ENCODE measurements at places on chromosomes 3 and 15.

GRCh38 chr3:171193693-171194092 lies 167.2 kb upstream of the SLC2A2 start:
- DNase-seq, result no peak

GRCh38 chr15:57640930-57641682 lies 49.4 kb downstream of the MYZAP start:
- DNase-seq, result no peak

DNA sequence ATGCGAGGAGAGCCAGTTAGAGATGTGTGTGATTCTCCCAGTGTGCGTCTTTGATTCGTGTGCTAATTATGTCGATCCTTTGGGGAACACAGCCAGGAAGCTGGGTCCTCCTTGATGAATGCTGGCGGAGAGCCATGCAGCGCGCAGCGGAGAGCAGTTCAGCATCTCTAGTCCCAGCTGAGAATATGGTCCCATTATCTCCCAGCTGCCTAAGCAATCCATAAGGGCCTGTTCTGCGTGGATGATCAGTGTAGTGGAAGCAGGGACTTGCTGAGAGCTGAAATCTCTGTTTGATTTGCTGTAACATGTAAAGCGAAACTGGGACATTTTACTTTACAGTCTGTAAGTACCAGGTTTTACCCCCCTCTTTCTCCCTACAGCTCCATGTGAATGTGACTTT lies 412.7 kb downstream of the CNTN4 start:
- peak; percentile 52 for DNase-seq

GRCh38 chr3:123361071-123361470 lies 87.8 kb downstream of the ADCY5 start:
- no peak for DNase-seq

DNA sequence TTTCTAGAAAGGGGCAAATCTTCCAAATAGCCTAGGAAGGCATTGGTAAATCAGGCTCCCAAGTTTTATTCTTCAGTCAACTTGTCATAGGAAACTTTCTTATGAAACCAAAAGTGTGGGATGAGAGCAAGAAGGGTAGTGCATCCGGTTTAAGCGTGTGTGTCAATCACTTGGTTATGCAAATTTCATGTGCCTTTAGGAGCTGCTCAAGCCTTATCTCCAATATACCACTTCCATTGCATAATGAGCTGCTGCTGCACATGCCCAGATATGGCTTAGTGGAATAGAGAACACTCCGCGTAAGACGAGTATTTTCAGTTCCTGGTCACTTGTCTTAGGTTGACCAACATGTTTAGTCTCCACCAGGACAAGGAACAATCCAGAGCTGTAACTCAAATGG lies 242.1 kb downstream of the CBLB start:
- DNase-seq, result no peak

DNA sequence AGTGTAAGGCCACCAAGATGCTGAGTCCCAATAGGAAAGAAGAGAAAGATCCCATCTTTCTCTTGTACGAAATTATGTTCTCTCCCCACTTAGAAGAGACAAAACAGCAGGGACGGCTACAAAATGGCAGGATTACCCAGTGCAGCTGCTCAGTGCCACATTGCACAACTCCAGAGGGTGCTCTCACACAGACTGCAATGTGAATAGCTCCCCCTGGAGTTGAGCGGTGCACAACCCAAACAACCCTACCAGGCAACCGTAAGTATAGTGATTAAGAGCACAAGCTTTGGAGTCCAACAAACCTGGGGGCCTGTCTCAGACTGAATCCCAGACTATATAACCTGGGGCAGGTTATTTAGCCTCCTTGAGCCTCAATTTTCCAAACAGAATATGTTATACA lies 3.1 kb upstream of the BHLHE40 start:
- DNase-seq, result no peak

- no peak for DNase-seq
Measured at GRCh38 chr3:20323307-20323927, 137.4 kb upstream of the SGO1 start.

- DNase-seq, result no peak
Measured at GRCh38 chr15:66008940-66009562, 139.8 kb downstream of the RAB11A start.

DNA sequence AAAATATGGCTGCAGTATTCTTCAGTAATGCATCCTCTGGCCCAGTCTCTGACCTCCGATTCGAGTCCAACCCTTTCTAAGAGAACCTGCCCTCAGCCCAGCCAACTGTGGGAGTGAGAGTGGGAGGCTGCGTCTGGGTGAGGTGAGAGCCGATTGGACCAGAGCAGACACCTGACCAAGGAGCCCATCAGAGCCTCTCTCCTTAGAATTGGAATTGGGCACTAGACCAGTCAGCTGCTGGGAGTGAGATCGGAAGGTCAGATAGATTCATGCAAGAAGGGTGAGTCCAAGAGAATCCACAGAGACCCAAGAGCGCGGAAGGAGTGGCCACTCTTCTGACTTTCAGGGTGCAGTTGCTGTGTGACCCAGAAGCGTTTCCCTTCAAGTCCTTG lies 10.2 kb downstream of the RASL12 start:
- DNase-seq, result no peak

DNA sequence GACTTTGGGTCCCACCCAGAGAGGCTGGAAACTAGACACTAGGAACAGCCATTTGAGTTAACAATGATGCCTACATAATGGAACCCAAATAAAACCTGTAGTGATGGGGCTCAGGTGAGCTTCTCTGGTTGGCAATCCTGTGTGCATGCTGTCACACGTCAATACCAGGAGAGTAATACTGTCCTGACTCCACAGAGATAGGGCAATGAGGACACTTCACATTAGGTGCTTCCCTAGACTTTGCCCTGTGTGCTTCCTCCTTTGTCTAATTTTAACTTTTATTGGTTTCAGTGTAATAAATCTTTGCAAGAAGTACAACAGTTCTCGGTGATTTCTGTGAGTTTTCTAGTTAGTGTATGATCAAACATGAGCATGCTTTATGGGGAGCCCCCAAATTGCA lies 281.8 kb upstream of the ARRDC4 start:
- DNase-seq, result no peak

DNA sequence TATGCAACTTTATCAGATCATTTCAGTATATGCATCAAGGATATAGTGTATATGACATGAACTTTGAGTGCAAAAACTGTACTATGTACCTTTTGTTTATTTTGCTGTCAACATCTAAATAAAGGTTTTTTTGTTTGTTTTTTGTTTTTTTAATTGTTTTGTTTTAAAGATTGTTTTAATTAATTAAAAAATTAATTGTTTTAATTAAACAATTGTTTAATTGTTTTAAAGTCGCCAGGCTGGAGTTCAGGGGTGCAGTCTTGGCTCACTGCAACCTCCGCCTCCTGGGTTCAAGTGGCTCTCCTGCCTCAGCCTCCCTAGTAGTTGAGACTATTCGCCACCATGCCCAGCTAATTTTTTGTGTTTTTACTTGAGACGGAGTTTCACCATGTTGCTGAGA lies 79.9 kb upstream of the LRRFIP2 start:
- DNase-seq, result no peak

- no peak for DNase-seq
Measured at GRCh38 chr15:70597056-70597603, 166.2 kb downstream of the UACA start.

Data from NCI-H1436 treated with DMSO at 0.1 percent for 48 hours (cell line).